ENCODE measurements at places on chromosomes 3 and 15.
A peak's percentile ranks its signal among the peaks of the same experiment; 100 is the strongest.

DNA sequence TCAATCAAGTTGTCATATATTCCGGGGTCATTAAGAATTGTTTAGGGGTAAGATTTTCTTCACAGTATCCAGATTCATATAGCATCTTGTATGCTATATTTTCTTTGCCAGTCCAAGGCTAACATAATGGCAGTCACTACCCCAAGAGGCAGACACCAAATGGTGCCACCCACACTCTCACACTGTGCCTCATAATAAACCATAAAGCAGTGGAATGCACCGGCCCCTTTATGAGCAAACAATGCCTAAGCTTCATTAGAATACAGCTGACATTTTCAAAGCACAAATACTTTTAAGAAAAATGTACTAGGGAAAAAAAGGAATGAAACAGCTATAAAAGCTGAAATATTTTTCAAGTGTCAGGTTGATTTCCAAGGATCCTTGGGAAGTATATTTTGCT, 121.6 kb downstream of the TFDP2 start:
- no peaks in the 10 kb centered on the region for H3K36me3 ChIP-seq
- DNase-seq, result no peak
- H3K4me1 ChIP-seq, result no peaks in the 10 kb centered on the region
- H3K4me3 ChIP-seq, result peak overlapping the region; percentile 46
- no peaks in the 10 kb centered on the region for H3K27me3 ChIP-seq
- H3K27ac ChIP-seq, result no peak overlapping the region

- no peaks in the 10 kb centered on the region for H3K4me1 ChIP-seq
- no peak overlapping the region for H3K27ac ChIP-seq
- H3K27me3 ChIP-seq, result no peaks in the 10 kb centered on the region
- no peak for DNase-seq
These were observed 5.2 kb upstream of the TRPM1 start for GRCh38 chr15:31106495-31107300.

DNA sequence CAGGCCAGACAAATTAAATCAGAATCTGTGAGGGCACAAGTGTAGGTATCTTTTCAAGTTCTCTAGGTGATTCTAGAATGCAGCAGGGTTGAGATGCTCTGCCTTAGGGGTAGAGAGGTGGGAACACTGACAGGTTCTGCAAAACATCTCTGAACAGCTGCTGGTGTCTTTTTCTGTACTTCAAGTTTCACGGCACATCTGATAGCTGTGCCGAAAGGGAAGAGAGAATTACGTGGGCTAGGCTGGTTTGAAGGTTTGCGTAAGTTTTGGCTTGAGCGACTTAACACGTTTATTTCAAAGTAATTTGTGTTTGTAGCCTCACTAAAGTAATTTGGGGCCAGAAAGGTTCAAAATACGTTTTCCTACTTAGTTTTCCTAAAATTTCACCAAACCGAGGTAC, 22.5 kb downstream of the PXK start:
- H3K27ac ChIP-seq, result no peak overlapping the region
- H3K4me1 ChIP-seq, result peaks cover 2% of the 10 kb centered on the region
- DNase-seq, result no peak
- no peak overlapping the region for H3K4me3 ChIP-seq

DNA sequence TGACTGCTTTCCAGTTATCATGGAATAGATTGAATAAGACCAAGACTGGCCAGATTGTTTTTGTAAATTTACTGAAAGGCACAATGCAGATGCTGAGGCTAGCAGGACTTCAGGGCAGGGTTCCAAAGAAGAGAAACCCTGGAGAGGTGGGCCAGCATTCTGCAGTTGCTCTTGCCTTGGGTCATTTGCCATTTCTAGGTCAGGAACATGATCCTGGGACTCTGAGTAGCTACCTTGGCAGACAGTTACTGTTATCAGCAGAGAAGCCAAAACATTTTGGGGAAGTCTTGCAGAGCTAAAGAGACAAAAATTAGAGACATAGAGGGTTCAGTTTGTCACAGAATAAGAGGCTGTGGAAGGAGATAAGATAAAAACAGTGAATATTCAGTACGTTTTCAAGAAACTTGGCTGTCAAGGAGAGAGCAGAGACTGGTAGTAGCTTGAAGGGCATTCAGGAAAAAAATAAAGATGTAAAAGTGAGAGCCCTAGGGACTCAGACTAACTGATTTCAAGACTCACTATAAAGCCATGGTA, 46.8 kb upstream of the MYRIP start:
- no peaks in the 10 kb centered on the region for H3K27me3 ChIP-seq
- no peaks in the 10 kb centered on the region for H3K4me1 ChIP-seq
- DNase-seq, result no peak
- no peak overlapping the region for H3K27ac ChIP-seq
- H3K4me3 ChIP-seq, result no peak overlapping the region

GRCh38 chr3:106302451-106303221, 433.8 kb upstream of the CBLB start:
- H3K27ac ChIP-seq, result no peak overlapping the region
- DNase-seq, result no peak
- no peaks in the 10 kb centered on the region for H3K36me3 ChIP-seq
- no peaks in the 10 kb centered on the region for H3K4me1 ChIP-seq
- H3K27me3 ChIP-seq, result no peaks in the 10 kb centered on the region
- no peak overlapping the region for H3K4me3 ChIP-seq

DNA sequence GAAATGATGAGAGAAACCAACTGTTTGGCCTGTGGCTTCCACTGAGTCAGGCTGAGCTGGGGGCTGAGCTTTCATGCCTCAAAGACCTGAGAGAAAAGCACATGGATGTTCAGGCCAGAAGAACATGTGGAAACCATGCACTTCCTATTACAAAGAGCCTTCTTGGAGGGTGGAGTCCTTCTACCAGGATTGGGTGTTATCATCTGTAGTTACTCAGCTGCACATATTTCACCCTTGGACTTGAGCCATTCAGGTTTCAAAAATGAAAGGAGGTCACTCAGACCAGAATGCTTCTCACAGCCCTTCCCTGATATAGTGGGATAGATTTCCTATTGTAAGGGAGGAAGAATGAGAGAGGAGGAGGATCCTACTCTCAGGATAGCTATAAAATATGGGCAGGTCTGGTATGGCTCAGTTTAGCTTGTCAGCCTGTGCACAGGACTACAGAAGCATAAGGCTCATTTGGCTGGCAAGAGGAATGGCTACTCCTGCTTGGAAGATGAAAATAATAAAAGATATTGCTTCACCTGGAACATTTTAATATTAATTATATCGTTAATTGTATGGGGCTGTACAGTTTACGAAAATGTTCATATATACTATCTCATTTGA, 173.6 kb upstream of the TMC3 start:
- no peak overlapping the region for H3K27ac ChIP-seq
- no peaks in the 10 kb centered on the region for H3K36me3 ChIP-seq
- H3K27me3 ChIP-seq, result no peaks in the 10 kb centered on the region
- H3K4me3 ChIP-seq, result no peak overlapping the region

GRCh38 chr3:157499342-157499963, 3.8 kb downstream of the VEPH1 start:
- DNase-seq, result no peak
- H3K27me3 ChIP-seq, result peaks cover 6% of the 10 kb centered on the region
- no peak overlapping the region for H3K27ac ChIP-seq

DNA sequence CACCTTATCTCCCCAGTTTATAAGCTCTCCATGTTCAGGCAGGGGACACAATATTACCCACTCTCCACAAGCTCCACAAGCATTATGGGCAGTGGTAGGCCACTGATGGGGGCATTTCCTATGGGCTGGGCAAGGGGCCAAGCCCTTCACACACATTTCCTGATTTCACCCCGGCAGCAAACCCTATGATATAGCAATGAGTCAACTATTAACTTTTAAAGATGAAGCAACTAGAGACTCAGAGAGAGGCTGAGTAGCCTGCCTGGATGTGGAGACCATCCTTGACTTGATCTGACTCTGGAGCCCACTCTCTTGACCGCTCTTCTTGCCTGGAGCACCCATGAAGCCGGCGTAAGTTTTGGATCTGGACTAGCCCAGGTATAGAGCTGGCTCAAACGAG, 27.4 kb downstream of the FOXL2NB start:
- H3K36me3 ChIP-seq, result no peaks in the 10 kb centered on the region
- no peaks in the 10 kb centered on the region for H3K27me3 ChIP-seq
- H3K4me3 ChIP-seq, result no peak overlapping the region
- no peak for DNase-seq

GRCh38 chr3:145188079-145188770, 972.8 kb downstream of the PLOD2 start:
- DNase-seq, result no peak
- H3K27me3 ChIP-seq, result no peaks in the 10 kb centered on the region
- H3K4me1 ChIP-seq, result no peaks in the 10 kb centered on the region
- H3K27ac ChIP-seq, result no peak overlapping the region
- no peaks in the 10 kb centered on the region for H3K36me3 ChIP-seq

- no peak for DNase-seq
- no peak overlapping the region for H3K27ac ChIP-seq
- no peak overlapping the region for H3K4me3 ChIP-seq
- H3K4me1 ChIP-seq, result no peaks in the 10 kb centered on the region
- no peaks in the 10 kb centered on the region for H3K27me3 ChIP-seq
- H3K36me3 ChIP-seq, result no peaks in the 10 kb centered on the region
These were observed 633.6 kb upstream of the UBE2E2 start for GRCh38 chr3:22569570-22569969.

DNA sequence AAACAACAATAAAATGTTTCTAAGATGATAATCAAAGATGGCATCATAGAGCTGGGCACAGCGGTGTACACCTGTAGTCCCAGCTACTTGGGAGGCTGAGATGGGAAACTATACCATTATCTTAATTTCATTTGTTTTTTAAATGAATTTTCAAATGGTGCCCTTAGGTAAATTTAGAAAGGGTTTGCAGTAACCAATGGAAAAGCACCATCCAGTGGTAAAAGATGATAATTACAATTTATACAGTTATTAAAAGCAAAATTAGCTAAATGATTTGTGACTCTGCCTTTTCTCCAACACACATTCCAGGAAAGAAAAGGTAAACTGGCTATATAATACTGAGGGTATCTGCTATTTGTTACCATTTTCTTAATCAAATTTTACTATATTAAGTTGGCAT, 14.4 kb upstream of the ANKRD28 start:
- no peak for DNase-seq

- H3K4me1 ChIP-seq, result peaks cover 24% of the 10 kb centered on the region
- no peak for DNase-seq
- no peak overlapping the region for H3K27ac ChIP-seq
- no peaks in the 10 kb centered on the region for H3K36me3 ChIP-seq
These were observed 516.1 kb downstream of the MECOM start for GRCh38 chr3:169147238-169148008.

DNA sequence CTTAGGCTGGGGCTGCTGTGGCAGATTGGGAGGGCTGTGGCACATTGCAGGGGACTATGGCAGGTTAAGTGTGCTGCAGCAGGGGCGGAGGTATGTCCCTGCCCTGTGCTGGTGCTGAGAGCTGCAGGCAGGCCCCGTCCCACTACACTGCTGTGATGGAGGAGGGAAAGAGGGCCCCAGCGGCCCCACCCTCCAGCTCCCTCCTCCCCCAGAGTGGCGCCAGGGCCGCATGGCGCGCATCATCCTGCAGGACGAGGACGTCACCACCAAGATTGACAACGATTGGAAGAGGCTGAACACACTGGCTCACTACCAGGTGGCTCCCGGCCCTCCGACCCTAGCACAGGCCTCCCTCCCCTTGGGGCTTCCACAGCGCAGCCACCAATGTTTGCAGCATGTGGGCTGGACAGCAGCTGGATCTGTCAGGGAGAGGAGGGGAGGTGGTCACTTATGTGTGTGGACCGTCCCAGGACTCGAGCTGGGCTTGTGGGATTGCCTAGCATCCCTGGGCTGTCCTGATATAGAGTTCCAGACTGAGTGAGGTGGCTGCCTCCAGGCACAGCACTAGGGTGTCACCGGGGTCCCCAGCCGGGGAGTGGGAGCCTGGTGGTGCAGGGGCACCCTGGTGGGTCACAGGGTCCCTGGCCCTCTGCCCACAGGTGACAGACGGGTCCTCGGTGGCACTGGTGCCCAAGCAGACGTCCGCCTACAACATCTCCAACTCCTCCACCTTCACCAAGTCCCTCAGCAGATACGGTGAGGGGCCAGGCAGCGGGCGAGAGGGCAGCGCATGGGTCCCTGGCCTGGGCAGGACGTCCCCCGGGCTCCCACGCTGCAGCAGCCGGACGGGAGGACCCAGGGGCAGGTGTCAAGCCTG, 46.1 kb downstream of the PLXNA1 start:
- no peak overlapping the region for H3K4me3 ChIP-seq
- H3K27ac ChIP-seq, result no peak overlapping the region
- no peak for DNase-seq
- H3K36me3 ChIP-seq, result peaks cover 6% of the 10 kb centered on the region
- no peaks in the 10 kb centered on the region for H3K27me3 ChIP-seq
- H3K4me1 ChIP-seq, result no peaks in the 10 kb centered on the region

DNA sequence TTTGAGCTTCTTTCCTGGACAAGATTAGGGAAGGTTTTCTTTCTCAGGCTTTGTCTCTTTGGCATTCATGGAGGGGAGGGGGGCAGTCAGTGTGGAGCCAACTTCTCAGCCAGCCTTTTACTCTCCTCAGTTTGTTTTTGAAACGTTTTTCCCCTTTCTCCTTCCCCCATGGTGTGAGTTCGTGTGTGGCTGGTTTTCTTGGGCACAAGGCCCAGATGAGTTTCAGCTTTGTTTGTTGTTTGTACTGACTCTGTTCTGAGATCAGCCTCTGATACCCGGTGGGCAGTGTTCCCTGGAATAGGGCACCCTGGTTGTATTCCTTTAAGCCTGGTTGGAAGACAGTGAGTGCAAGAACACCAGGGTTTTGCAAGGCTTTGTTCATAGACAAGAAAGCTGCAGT, 168.2 kb upstream of the RARB start:
- no peak overlapping the region for H3K27ac ChIP-seq
- no peaks in the 10 kb centered on the region for H3K27me3 ChIP-seq
- no peak overlapping the region for H3K4me3 ChIP-seq
- H3K4me1 ChIP-seq, result no peaks in the 10 kb centered on the region
- no peaks in the 10 kb centered on the region for H3K36me3 ChIP-seq

DNA sequence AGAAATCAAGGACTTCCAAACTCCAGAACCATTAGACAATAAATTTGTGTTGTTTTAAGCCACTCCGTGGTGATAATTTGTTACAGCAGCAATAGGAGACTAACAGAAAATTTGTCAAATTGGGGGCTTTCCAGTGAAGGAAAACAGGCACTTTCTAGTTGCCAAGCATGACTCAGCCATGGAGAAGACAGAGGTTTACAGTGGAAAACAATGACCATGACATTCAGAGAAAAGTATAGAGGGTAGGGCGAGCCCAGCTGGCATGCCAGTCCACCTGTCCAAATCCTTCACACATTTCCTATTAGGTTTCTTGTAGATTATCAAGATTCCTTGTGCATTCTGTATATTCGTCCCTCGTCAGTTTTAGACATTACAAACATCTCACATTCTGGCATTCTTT, 24.9 kb downstream of the SLCO2A1 start:
- no peaks in the 10 kb centered on the region for H3K4me1 ChIP-seq
- H3K27ac ChIP-seq, result no peak overlapping the region
- H3K4me3 ChIP-seq, result no peak overlapping the region
- H3K36me3 ChIP-seq, result no peaks in the 10 kb centered on the region
- peaks cover 12% of the 10 kb centered on the region for H3K27me3 ChIP-seq
- DNase-seq, result no peak

- no peaks in the 10 kb centered on the region for H3K36me3 ChIP-seq
- no peaks in the 10 kb centered on the region for H3K4me1 ChIP-seq
These were observed 43.3 kb downstream of the TOPAZ1 start for GRCh38 chr3:44284949-44285348.

Measured in T-cell (primary cell).